ENCODE measurements at places on chromosomes 12 and 14.

DNA sequence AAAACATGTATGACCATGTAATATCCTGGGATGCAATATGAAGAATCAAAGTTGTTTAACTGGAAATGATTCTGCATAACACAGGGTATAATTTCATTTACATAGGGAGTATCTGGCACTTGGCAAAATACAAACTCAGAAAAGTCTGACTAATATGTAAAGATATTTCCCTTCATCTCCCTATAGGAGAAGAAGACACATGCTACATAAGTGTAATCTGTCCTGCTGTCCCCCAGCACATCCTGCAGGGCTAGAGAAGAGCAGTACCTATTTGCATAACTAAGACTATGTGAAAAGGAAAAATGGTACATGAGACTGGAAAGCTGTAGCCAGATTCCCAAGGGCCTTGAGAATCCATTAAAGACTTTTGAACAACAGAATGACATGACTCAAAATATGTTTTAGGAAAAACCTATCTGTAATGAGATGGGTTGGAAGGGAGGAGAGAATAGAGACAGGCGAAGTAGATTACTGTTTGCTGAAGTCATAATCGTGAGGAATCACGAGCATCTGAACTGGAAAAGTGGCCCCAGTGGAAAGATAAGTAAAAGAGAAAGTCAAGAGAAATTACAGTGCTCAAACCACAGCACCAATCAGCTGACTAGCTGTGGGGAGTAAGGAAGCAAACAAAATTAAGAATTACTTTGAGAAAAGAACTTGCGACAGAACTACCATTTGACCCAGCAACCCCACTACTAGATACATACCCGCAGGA is 155.1 kb upstream of the HMGA2 start:
- DNase-seq: no peak

- no peak for DNase-seq
Measured at GRCh38 chr12:1083889-1084262, 92.9 kb downstream of the ERC1 start.

DNA sequence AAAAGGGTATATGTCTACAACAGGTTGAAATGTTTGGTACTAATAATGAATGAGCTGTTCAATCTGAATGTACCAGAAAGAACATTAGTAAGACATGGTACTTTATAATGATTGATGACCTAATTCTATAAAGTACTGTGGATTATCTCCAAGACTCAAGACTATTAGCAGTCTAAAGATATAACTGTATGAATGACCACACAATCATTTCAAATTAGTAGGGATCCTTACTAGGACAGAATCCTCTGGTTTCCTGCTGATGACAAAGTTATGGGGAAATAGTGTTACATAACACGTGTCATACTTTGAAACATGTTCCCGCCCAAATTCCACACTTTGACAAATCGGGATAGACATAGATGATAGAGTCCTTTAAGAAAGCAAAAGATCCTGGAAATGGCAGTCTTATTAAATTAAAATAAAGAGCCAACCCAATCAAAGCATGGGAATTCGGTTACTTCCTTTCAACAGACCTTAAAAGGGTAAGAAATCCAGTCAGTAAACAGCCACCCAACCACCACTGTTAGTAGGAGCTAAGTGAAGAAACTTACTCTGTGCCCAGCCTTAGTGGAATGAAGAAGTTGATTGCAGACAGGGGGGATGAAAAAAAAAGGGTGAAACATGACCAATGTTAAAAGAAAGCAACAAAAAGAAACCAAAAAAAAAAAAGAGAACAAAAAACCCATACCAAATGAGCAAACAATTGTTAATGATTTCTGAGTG is 2.8 kb downstream of the VPS29 start:
- no peak for DNase-seq

GRCh38 chr12:214003-214741 is at the start of gene SLC6A12:
SLC6A12 (minus strand) TSS chr12:214157; CDS start chr12:209986, 4,171 bp downstream.
- no peak for DNase-seq

GRCh38 chr14:32560209-32560857 is 231.2 kb downstream of the AKAP6 start:
- DNase-seq: no peak

GRCh38 chr14:61625165-61625564 is 70.1 kb upstream of the HIF1A start:
- no peak for DNase-seq

DNA sequence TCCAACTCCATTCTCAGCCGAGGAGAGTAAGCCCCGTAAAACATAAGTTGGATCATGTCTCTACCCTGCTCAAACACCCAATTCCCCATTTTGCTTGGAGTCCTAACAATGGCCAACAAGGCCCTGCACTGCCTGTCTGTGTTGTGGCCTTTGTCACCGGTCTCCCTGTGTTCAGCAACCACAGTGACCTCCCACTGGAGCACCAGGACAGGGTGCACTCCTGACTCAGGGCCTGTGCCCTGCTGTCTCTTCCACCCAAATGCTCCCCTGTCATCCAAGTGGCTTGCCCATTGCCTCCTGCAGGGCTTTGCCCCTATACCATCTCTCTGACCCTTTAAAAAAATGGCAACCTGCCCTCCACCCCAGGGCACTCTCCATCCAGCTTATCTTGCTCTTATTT is 4.4 kb upstream of the KRT85 start:
- DNase-seq: no peak

DNA sequence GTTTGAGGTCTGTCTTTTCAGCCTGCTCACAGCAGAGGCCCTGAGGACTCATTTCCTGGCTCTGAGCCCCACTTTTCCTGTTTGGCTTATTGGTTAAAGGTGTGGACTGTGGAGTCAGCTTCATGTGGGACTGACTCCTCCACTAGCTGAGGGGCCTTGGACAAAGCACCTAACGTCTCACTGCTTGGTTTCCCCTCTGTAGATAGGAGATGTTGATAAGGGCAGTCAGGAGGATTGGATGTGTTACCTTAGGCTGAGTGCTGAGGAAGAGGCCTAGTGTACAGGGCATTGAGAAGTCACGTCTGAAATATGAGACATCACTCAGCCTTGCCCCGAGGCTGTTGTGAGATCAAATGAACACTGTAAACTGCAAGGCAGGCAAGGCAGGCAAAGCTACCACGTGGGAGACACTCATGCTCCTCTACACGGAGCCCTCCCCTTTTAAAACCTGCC is 27.1 kb upstream of the TCL1A start:
- no peak for DNase-seq

GRCh38 chr12:17829813-17830212 is 260.2 kb downstream of the RERGL start:
- DNase-seq: no peak

DNA sequence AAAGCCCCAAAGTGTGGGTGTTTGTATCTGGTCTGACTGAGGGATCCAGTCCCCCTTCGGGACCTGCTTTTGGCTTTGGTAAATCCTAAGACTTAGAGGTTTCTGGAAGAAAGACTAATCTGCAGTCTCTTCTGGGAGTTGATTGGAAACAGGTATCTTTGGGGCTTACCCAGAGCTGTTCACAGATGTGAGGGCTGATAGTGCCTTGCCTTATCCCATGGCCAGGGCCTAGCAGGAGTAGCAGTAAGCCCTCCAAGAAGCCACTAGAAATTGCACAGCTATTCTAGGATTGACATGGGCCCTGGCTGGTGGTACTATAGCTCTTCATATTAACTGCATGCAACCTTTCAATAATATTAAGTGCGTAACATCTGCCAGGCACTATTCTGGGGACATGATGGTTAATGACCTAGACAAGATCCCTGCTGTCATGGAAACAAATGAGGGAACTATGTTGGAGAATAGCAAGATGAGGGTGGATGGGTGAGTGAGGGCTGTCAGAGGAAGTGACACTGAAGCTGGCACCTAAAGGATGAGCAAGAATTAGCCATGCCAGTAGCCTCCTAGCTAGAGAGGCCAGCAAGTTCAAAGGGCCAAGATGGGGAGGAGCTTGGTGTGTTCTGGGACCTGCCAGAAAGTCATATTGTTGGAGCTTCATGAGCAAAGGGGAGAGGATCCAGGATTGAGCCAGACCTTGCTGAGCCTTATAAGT is 71.7 kb downstream of the CRADD start:
- no peak for DNase-seq

DNA sequence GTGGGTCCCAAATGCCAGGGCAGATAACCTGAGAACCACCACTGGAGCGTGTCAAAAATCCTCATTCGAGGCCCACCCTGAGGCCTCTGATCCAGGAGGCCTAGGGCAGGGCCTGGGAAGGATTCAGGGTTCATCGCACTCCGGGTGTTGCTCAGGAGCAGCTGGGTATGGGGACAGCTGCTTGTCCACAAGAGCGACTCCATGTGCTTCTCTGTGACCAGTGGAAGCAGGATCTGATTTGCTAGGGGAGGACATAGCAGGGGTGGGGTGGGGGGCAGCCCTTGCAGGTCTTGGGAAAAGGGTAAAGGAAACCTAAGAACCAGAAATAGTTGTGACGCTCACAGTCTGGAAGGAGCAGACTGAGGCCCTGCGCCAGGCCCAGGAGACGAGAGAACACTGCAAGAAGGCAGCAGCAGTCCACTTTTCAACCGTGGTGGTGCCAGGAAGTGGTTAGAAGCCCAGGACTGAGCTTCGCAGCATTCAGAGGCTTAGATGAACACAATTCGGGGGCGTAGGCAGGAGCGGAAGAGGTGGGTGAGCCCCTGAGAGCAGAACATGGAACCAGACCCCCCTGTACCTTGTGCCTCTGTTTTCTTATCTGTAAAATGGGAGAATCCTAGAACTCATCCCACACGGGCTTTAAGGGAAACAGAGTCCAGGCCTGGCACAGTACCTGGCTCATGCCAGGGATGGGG is 33.7 kb downstream of the ITPK1 start:
- DNase-seq: no peak

GRCh38 chr12:89632778-89633177 is 75.9 kb downstream of the ATP2B1 start:
- no peak for DNase-seq

DNA sequence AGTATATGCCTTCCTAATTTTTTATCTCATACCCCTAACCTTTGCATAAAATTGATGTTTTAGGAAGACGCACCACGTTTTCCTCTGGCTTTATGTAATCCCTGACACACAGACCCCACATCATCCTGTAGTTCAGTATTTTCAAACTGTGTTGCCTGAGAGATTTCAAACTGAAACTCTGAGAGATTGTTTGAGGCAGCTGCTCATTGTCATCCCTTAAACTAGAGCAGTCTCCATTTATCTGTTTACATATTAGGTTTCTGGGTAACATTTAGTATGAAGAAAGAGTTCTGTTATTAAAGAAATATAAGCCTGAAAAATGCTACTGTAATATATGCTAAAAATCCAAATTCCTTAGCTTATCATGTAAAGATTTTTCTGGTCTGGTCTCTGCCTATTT is 24.3 kb downstream of the MNAT1 start:
- DNase-seq: no peak
